ENCODE measurements at places on chromosomes 7 and 10. TPM values are rescaled to one million over a fixed set of nuclear protein-coding genes. Genes with fewer than 3 reads are reported as not detected.

ITIH2 gene
- 437 TPM for total RNA-seq

MYL10 gene
- not detected for total RNA-seq

ASZ1 gene
- not detected for total RNA-seq

ANXA8 gene
- total RNA-seq = 1.0 TPM

ERVW-1 gene
- not detected for total RNA-seq

DNA sequence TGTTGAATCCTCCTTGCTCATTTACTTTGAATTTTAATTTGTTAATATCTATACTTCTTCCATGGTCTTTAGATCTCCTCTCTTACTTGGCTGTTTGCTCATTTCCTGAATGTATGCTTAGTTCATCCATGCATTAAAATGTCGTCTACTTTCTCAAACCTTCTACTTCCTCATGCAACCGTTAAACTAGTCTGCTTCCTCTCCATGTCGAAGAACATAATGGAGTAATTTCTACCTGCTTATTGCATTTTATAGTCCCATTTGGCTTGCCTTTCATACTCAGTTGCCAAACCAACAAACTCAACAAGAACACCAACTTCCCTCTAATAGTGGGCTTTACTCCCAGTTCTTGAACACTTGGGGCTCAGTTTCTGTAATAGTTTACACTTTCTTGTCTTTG lies 43.8 kb upstream of the SEMA3D start:
- no peak for DNase-seq

- DNase-seq = no peak
These were observed 274 bp downstream of the PITX3 start for GRCh38 chr10:102241032-102241443.

- DNase-seq = peak; percentile 64
These were observed 16.1 kb downstream of the ANKRD16 start for GRCh38 chr10:5873515-5873995.

DNA sequence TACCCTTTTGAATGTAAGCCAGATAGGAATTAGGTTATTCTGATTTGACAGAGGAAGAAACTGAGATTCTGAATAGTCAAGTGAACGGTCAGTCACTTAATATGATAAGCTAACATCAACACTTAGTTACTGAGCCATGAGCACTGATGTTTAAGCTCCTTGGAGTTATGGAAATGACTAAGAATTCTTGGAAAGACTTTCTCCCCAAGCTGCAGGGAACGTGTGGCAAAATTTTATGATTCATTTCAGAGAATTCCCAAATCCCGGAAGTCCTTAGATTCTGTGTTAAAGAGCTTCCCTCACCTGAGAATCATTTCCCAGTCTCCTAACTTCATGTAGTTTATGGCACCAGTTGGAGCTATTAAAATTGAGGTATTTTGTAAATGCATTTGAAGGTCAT lies 330.9 kb downstream of the XPNPEP1 start:
- no peak for DNase-seq

- DNase-seq = no peak
These were observed 928.4 kb downstream of the REEP3 start for GRCh38 chr10:64449603-64450002.

GRCh38 chr10:43901302-43901701 lies 252.6 kb upstream of the ZNF32 start:
- no peak for DNase-seq

DNA sequence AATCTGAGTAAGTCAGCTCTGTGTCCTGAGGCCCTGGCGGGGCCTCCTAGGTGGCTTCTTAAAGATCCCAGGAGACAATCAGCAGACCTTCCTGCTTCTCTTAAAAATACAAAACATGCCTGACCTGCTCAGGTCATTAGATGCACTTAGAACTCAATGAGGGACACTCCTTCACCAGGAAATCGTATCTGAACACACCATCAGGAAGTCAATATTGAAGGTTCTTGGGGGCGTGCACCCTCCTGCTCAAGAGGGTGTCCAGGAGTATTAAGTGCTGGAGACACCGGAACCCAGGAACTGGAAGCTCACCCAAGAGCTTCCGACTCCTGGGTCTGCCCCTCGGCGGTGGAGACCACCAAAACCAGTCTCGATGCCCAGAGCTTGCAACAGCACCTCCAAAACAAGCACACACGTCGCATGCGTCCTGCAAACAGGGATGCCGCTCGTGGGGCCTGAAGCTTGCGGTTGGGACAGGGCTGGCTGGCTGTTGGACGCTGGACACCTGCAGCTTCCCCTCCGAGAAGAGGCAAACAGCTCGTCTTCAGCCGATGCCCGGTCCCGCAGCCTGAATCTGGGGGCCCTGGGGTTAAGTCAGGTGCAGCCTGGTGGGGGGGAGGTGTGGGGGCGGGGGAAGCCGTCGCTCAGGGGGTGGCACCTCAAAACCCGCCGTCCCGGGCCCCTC lies 803 bp downstream of the RAPGEF5 start:
- DNase-seq = no peak

GRCh38 chr10:121338206-121338980 lies 259.9 kb downstream of the FGFR2 start:
- DNase-seq = no peak

- DNase-seq = no peak
These were observed 61.5 kb downstream of the PTN start for GRCh38 chr7:137282043-137282442.
